ENCODE measurements at places on chromosomes 6 and 20. TPM values are rescaled to one million over a fixed set of nuclear protein-coding genes. Genes with fewer than 3 reads are reported as not detected.

DNA sequence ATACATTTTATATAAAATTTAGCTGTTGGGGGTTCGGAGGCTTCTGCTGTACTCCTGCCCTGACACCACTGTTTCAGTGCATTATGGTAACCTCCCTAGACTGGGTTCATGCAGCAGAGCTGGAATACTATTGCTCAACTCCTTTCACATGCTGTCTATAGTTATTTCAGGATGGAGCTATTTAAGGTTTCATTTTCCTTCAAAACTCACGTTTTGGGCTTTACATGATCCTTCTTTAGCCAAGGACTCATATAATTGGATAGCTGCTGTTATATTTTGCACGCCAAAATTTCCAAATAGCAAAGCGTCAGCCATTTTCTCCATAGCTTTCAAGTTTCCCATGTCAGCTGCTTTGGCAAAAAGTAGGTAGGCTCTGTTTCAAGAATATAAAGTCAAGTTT, 76.8 kb downstream of the SEL1L2 start:
- DNase-seq = no peak

GRCh38 chr20:4973330-4974097, 27.8 kb downstream of the SLC23A2 start:
- DNase-seq = peak; percentile 88

DNA sequence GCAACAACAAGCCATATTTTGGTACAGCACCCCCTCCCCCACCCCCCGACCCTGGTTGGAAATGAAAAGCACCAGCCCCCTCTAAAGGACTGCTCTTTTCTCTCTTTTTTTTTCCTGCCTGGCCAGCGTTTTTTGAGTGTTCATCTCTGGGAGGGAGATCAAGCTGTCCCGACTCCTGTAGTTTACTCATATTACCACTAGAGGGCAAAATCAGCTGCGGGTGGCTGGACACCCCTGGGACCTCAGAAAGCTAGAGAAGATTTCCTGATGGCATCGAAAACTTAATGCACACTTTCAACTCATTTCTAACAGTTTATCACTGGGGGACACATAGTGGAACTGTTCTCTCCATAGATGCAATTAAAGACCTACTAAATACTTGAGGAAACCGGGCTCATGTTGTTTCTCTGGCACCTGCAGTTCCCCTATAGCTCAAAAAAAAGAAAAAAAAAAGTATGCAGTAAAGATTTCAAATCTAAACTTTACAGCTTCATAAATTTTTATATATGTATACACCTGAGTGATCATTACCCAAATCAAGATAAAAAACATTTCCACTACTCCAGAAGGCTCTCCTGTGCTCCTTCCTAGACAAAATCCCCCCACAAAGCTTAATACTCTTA, 24.4 kb downstream of the CNBD2 start:
- peak; percentile 90 for DNase-seq

PHF20 gene
- total RNA-seq = 39.1 TPM

- peak; percentile 53 for DNase-seq
These were observed 5.3 kb downstream of the TP53TG5 start for GRCh38 chr20:45372646-45373352.

All from osteoblast (primary cell).